ENCODE measurements at places on chromosomes 5 and 9.

DNA sequence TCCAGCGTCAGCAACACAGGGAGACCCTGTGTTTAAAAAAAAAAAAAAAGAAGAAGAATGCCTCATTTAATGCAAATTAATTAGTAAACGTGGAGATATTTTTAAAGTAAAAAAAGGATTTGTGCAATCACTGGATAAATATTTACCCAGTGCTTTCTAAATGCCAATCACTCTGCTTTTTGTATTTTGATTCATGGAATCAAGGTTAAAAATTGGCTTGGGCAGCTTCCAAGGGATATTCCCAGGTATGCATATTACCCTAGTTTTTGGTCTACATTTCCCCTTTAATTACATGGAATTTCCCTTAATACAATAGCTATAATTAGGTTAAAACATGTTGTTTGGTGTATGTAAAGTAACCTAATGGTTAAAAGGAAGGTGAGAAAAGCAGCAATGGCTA, 31.4 kb upstream of the PDZD2 start:
- no peak for DNase-seq

DNA sequence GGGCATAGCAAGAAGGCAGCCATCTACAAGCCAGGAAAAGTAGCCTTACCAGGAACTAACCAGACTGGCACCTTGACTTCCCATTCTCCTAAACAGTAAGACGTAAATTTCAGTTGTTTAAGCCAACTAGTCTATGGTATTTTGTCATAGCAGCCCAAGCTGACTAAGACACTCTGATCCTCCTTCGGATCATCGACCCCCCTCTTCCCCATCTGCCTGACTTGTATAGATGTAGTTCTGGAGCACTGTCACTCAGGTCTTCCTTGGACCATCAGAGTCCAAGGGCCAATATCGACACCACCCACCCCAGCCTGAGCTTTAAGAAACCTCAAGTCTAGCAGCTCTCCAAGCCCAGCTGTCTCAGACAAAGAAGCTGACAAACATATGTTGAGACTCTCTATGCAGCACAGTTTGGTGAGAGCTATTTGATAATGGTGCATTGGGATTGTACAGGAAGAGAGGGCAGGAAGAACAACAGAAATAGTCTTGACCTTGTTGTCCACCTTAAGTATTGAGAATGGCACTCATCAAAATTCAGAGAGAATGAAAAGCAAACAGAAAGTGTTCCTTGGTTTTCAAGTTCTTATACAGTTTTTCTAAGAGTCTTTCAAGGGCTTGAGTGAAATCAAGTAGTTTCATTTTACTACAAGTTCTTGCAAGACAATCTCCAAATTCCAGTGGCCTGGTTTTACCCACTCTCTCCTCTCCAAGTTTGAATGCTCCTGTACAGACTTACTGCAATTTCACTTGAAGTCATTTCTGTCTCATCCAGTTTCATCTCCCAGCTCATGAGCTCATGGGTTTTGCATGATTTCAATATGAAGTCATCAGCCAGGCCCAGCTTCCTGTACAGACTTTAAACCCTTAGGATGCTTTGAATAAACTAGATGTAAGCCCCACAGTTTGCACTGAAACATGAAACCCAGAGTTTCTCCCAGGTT, 122.3 kb upstream of the RAI14 start:
- DNase-seq = no peak

GRCh38 chr5:33526755-33527154, 86.0 kb downstream of the TARS1 start:
- DNase-seq = no peak

DNA sequence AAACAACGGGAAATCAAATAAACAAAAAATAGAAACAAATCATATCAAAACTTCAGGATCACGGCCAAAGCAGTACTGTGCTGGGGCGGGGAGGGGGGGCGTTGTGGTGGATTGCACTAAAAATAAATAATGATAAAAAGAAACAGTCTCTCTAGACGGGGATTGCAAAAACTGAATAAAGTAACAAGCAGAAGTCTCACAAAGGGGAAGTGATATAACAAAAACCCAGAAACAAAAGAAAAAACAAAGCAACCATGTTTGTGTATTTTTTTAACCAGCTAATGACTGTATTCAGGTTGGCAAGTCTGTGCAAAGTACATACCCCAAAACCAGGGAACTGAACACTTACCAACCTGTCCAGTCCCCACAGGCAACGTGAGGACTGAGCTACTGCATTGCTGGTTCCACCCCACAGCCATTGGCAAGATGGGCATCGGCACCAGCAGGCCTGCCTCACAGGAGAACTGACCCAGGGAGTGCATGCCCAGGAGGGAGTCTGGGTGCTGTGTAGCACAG, 24.1 kb downstream of the BICD2 start:
- no peak for DNase-seq

GRCh38 chr5:315488-316209, 5.9 kb upstream of the AHRR start:
- no peak for DNase-seq

DNA sequence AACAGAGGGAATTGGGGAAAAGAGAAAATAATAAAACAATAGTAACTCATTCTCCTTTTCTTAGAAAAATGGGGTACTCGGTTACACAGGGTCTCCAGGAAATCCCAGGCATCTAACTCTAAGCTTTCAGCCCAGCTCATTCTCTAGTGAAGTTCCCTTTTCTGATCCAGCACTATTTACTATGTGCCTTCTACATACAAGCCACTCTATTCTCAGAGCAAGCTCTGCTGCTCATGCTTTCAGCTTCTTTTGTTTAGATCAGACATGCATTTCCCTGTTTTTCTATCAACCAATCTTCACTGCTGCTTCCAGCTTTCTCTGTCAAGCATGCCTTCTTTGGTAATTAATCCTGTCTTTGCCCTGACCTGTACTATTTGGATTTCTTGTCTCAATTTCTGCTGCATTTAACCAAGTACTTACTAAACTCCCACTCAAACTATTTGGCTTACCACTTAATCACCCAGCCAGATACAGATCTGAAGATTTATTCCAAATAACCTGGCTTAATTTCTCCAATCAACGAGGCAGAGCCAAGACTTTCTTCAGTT, 25.3 kb downstream of the OSMR start:
- DNase-seq = no peak

DNA sequence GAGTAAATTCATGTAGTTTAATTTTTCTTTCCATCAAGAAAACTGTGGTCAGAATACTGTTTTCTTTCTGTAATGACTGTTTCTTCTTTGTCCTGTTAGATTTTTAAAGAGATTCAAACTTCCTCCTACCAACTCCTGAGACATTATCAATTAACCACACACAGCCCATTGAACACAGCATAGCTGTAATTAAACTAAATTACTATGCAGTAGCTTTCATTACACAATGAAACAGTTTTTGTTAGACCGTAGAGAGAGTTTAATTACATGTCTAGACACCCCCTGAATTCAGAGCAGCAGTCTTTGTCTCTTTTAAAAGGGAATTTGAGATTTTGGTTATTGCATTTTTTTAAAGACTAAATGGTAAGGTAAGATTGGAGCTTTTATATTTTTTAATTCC, 77.5 kb downstream of the STARD4 start:
- DNase-seq = no peak

- no peak for DNase-seq
Observed at GRCh38 chr9:96486386-96487028, 36.5 kb downstream of the HABP4 start.

- DNase-seq = no peak
Observed at GRCh38 chr5:106510321-106510720, 1160.4 kb downstream of the EFNA5 start.

DNA sequence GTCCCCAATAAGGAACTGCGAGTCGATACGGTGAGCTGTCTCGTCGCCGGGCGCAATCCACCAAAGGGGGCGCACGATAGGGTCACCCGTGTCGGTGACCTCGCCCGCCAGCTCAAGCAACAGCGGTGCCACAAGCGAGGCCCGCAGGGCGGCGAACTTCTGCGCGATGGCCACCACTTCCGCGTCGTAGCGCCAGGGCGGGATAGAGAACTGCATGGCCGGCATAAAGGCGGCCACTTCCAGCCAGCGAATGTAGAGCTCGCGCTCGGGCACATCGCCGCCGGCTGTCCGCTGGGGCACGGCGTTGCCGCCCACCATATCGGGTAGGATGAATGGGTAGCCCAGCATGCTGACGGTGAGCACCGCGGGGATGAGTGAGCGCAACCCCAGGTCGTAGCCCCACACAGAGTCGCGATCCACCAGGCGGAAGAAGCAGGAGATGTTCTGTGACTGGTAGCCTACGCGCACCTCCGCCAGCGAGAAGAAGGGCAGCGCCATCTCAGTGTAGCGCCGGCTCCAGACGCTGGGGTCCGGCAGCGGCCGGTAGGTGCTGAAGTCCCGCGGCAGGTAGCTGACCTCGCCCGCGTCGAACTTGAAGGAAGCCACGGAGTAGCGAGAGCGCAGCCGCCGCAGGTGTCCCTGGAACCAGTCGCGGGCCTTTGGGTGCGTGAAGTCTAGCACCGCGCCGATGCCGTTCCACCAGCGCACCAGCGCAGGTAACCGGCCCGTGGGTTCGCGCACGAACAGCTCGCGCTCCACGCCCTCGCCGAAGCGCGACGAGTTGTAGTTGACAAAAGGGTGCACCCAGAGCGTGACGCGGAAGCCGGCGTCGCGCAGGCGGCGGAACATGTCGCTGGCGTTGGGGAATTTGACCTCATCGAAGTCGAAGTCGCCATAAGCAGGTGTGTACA, 5.5 kb downstream of the MYORG start:
- DNase-seq = no peak

DNA sequence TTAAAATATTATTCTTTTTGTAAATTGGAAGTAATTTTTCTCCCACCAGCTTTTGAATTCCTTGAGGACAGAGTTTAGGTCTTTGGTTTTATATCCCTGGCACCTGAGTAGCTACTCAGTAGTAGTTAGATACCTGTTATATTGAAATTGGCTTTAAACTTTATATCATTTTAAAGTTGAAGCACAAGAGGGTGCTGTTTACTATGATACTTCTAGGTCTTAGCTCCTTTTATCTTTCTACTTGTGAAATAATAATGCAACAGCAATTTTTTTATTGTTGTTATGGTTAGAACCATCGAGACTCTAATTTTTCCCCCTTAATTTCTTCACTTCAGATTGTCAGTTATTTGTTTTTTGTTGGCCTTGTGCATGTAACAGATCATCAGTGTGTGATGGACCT, 46.3 kb downstream of the AP3S1 start:
- no peak for DNase-seq

All from activated CD4-positive, CD25-positive, alpha-beta regulatory T cell (primary cell).